HS-5 (cell line): ENCODE measurements at places on chromosomes 1 and 21.

DNA sequence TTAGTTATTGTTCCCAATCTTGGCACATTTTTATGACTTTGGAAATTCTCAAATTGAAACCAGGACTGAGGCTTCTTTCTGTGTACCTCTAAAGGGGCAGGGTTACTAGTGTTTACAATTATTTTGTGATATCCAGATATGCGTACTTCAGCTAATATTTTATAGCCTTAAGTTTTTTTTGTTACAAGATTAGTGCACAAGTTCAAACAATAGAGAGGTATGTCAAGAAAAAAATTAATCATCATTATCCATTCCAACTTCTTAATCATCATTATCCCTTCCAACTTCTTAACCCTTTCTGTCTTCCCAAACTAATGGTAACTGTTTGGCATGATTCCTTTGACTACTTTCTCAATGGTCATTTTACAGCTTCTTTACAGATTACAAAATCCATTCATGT, 272.9 kb upstream of the C1orf105 start:
- no peak for DNase-seq

GRCh38 chr1:204225841-204226735, 12.3 kb upstream of the GOLT1A start:
- no peak for DNase-seq

DNA sequence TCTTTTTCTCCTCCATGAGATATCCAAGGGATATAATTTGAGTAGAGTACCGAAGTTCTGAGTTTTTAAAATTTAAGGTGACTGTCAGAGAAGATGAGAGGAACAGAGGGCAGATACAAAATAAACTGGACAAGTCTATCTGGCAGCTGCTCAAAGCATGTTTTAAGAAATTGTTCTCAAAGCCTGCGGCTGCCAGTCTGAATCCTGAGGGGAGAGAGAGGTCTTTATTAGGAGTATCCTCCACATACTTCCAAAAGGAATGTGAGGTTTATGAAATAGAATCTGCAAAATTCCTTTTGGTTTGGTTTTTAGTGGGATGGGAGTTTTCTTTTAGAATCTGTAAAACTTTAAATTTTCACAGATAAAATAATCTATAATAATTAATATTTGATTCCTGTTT, 41.3 kb downstream of the TTC13 start:
- no peak for DNase-seq

DNA sequence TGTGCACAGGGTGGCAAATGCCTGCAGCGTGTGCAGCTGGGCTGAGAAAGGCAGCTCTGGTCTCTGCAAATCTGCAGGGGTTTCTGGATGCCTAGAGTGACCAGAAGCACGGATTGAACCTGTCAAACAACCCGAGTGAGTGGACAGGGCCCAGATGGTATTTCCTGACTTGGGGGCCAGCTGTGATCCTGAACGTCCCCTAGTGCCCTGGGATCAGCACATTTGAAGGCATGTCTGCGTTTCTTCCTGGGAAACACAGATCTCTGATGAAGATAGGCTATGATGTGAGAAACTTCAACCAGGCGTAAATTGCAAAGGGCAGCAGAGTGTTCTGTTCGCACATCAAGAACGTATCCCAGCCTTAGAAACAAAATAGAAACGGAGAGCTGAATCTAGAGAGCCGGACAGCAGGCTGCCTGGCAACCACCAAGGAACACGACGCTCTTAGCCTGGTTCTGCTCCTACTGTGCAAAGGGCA, 163.1 kb downstream of the KCNJ6 start:
- DNase-seq: no peak

DNA sequence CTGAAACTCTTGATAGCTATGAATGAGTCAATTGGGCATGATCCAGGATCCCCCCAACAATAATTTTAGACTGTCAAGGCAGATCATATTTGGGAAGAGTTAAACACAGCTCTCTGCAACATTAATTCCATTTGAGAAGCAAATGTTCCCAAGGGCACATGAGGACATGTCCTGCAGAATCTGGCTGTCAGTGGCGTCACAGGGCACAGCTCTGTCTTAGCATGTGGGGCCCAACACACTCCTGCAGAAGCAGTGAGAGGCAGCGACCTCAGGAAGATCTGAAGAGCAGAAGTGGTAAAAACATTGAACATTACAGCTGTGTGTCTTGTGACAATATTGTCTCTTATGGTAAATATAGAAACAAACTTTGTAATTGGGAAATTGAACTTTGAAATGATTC, 197.1 kb upstream of the PBX1 start:
- DNase-seq: no peak
